Neural progenitor cell (in vitro differentiated cells): ENCODE measurements at places on chromosomes 4 and X.

GRCh38 chr4:36123906-36124305, 120.4 kb downstream of the ARAP2 start:
- H3K36me3 ChIP-seq = no peaks in the 10 kb centered on the region
- H3K27me3 ChIP-seq = no peaks in the 10 kb centered on the region
- no peak overlapping the region for H3K27ac ChIP-seq
- no peak for DNase-seq

GRCh38 chrX:78746496-78746895, 1.0 kb upstream of the LPAR4 start:
- peak overlapping the region; percentile 49 for H3K4me3 ChIP-seq
- H3K36me3 ChIP-seq = no peaks in the 10 kb centered on the region
- DNase-seq = peak; percentile 62
- peak overlapping the region; percentile 83 for H3K27ac ChIP-seq
- peaks cover 37% of the 10 kb centered on the region for H3K4me1 ChIP-seq

- H3K4me3 ChIP-seq = no peak overlapping the region
- H3K27me3 ChIP-seq = no peaks in the 10 kb centered on the region
- H3K27ac ChIP-seq = no peak overlapping the region
- no peak for DNase-seq
- no peaks in the 10 kb centered on the region for H3K4me1 ChIP-seq
- H3K36me3 ChIP-seq = no peaks in the 10 kb centered on the region
Observed at GRCh38 chrX:105120463-105120862, 100.0 kb downstream of the TEX13A start.

GRCh38 chr4:54971474-54971950, 153.9 kb downstream of the KDR start:
- H3K27ac ChIP-seq = no peak overlapping the region
- H3K4me3 ChIP-seq = no peak overlapping the region
- DNase-seq = peak; percentile 60
- H3K27me3 ChIP-seq = peaks cover 5% of the 10 kb centered on the region

GRCh38 chrX:115687595-115687994, 126.6 kb downstream of the PLS3 start:
- no peaks in the 10 kb centered on the region for H3K36me3 ChIP-seq
- DNase-seq = no peak
- no peak overlapping the region for H3K27ac ChIP-seq
- no peaks in the 10 kb centered on the region for H3K27me3 ChIP-seq
- no peak overlapping the region for H3K4me3 ChIP-seq

- H3K4me1 ChIP-seq = peaks cover 16% of the 10 kb centered on the region
- no peak overlapping the region for H3K27ac ChIP-seq
- peak; percentile 32 for DNase-seq
Observed at GRCh38 chr4:11427121-11427996, 1.3 kb downstream of the HS3ST1 start.

DNA sequence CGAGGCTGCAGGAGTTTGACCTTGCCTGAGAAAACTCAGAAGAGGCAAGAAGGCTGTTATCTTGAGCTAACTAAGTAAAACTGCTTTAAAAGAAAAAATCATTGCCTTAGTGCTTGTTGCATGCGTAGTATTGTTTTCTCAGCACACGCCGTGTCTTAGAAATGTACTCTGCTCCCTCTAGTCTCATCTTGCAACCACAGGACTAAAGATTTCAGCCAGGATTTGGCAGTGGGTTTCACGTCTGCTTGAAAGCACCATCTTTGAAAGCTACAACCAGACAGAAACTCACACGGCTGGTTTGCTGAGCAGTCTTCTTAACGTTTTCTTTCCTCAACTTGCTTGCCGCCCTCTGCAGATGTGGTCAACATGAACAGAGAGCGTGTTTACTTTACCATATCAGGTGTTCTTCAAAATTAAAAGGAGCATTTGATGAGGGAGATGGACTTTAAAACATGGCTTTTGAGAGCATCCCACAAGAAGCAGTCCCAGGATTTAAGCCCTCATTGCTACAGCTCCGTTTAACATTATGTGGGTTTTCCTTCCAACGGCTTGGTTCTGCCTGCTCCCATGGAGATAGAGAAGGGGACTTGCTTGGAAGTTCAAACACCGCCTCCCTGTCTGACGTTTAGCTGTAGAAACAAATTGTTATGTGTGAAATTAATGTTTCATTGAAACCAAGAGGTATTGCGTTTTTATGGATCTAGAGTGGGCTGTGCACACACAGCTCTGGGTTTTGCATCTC, 3.4 kb downstream of the SORCS2 start:
- H3K4me1 ChIP-seq = peaks cover 31% of the 10 kb centered on the region
- DNase-seq = no peak
- H3K36me3 ChIP-seq = no peaks in the 10 kb centered on the region
- H3K27ac ChIP-seq = no peak overlapping the region

GRCh38 chr4:61462451-61463326, 262.6 kb downstream of the ADGRL3 start:
- no peak overlapping the region for H3K4me3 ChIP-seq
- DNase-seq = no peak
- H3K27ac ChIP-seq = no peak overlapping the region
- H3K4me1 ChIP-seq = peaks cover 16% of the 10 kb centered on the region

DNA sequence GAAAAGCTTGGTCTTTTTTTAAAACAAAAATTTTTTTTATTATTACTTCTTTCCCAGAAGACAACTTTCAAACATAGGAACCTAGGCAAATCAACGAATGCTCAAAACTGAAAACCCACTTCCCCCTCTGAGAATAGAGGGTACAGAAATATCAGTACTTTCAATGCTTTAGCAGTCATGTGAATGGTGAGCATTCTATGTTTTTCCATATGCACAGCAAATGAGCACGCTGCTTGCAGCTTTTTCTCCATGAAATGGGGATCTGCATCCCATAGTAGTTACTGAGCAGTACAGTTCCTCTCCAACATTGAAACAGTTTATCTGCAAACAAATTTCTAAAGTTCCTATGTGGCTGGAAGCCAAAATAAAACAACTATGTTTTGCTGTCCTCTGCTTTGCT, 108.4 kb upstream of the BMP2K start:
- no peaks in the 10 kb centered on the region for H3K36me3 ChIP-seq
- H3K27me3 ChIP-seq = no peaks in the 10 kb centered on the region
- DNase-seq = no peak
- peaks cover 6% of the 10 kb centered on the region for H3K4me1 ChIP-seq
- no peak overlapping the region for H3K4me3 ChIP-seq

GRCh38 chr4:31328932-31329331, 608.8 kb downstream of the PCDH7 start:
- no peak overlapping the region for H3K27ac ChIP-seq
- no peaks in the 10 kb centered on the region for H3K36me3 ChIP-seq
- H3K4me1 ChIP-seq = no peaks in the 10 kb centered on the region
- no peak overlapping the region for H3K4me3 ChIP-seq
- no peak for DNase-seq

GRCh38 chr4:163233321-163233720, 66.6 kb upstream of the NAF1 start:
- no peak overlapping the region for H3K4me3 ChIP-seq
- DNase-seq = no peak
- no peak overlapping the region for H3K27ac ChIP-seq
- no peaks in the 10 kb centered on the region for H3K4me1 ChIP-seq

- H3K27ac ChIP-seq = no peak overlapping the region
- H3K4me1 ChIP-seq = no peaks in the 10 kb centered on the region
- H3K4me3 ChIP-seq = no peak overlapping the region
- DNase-seq = no peak
- H3K27me3 ChIP-seq = no peaks in the 10 kb centered on the region
Observed at GRCh38 chrX:1815456-1816175, 200.8 kb downstream of the ASMT start.

DNA sequence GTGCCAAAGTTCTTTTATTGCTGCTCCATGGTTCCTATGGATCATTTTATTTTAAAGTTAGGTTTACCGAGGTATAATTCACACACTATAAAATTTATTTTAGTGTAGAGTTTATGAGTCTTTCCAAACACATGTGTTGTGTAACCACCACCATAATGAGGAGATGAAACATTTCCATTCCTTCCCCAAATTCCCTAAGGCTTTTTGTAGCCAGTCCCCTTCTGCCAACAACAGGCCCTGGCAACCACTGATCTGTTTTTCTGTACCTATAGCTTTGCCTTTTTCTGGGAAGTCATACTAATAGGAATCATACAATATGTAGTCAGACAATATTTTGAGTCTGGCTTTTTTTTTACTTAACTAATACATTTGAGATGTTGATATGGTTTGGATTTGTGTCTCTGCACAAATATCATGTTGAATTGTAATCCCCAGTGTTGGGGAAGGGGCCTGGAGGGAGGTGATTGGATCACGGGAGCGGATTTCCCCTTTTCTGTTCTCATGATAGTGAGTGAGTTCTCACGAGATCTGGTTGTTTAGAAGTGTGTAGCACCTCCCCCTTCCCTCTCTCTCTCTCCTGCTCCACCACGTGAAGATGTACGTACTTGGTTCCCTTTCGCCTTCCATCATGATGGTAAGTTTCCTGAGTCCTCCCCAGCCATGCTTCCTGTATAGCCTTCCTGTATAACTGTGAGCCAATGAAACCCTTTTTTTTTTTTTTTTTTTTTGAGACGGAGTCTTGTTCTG, 59.6 kb upstream of the DHX15 start:
- no peak for DNase-seq
- no peaks in the 10 kb centered on the region for H3K27me3 ChIP-seq
- no peaks in the 10 kb centered on the region for H3K36me3 ChIP-seq
- H3K4me1 ChIP-seq = no peaks in the 10 kb centered on the region
- no peak overlapping the region for H3K27ac ChIP-seq

GRCh38 chrX:55697381-55697780, 20.2 kb upstream of the RRAGB start:
- no peaks in the 10 kb centered on the region for H3K4me1 ChIP-seq
- H3K27me3 ChIP-seq = no peaks in the 10 kb centered on the region
- DNase-seq = no peak
- no peaks in the 10 kb centered on the region for H3K36me3 ChIP-seq
- H3K4me3 ChIP-seq = no peak overlapping the region

- DNase-seq = no peak
- no peaks in the 10 kb centered on the region for H3K36me3 ChIP-seq
- H3K4me1 ChIP-seq = no peaks in the 10 kb centered on the region
- no peak overlapping the region for H3K4me3 ChIP-seq
Observed at GRCh38 chrX:106331606-106332005, 163.5 kb downstream of the PWWP3B start.

DNA sequence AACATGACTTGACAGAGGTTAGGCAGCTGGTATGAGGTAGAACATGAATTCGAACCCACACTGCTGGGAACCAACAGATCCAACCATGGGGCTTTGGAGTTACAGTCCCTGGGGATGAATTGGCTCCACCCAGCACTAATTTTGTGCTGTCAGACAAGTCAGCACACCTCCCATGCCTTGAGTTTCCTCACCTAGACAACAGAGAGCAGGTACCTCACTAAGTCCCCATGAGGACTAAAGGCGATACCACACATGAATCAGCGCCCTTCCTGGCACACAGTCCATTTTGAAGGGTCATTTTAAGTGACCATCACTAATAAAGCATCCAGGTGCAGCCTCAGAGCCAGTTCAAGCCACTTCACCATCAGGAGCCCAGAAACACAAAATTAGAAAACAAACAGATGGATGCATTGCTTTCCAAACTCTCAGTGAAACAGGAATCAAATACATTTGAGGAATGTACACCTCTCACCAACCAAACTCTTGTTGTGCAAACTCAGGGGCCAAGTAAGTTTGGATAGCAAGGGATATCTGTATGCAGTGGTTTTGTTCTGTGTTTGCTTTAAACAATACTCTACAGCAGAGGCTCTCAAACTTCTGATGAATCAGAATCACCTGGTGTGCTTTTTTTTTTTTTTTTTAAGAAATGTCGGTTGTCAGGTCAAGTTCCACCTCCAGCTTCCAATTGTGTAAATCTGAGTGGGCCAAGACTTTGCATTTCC, 10.1 kb downstream of the IDS start:
- H3K27me3 ChIP-seq = no peaks in the 10 kb centered on the region
- H3K4me1 ChIP-seq = no peaks in the 10 kb centered on the region
- no peak overlapping the region for H3K27ac ChIP-seq
- DNase-seq = no peak
- H3K4me3 ChIP-seq = no peak overlapping the region
- no peaks in the 10 kb centered on the region for H3K36me3 ChIP-seq

- no peak overlapping the region for H3K27ac ChIP-seq
- no peak for DNase-seq
- H3K4me1 ChIP-seq = peaks cover 26% of the 10 kb centered on the region
- H3K4me3 ChIP-seq = no peak overlapping the region
- H3K27me3 ChIP-seq = peaks cover 3% of the 10 kb centered on the region
Observed at GRCh38 chr4:52877036-52877435, 14.9 kb downstream of the RASL11B start.

DNA sequence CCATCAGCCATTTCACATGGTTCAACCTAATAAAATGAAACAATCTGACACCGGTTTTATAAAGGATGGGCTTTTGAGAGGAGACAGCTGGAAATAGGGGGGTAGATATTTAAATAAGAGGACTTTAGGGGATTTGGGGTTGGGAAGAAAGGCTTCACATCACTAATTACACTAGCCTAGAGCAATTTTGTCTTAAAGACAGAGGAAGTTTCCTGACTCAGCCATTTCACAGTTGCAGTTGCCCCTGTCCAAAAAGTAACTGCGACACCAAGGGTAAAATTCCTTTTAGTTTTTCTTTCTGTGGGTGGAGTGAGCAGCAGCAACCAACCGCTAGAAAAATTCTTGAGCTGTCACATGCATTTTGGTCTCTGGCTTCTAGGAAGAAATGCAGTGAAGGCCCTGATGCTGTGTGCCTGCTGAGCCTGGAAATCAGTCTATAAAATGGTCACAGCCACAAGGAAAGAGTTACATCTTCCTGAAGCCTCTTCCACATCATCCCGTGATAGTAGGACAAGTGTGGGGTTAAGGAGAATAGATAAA, 233.6 kb downstream of the ZNF674 start:
- H3K4me3 ChIP-seq = no peak overlapping the region
- no peak for DNase-seq
- no peaks in the 10 kb centered on the region for H3K27me3 ChIP-seq
- peaks cover 12% of the 10 kb centered on the region for H3K4me1 ChIP-seq

DNA sequence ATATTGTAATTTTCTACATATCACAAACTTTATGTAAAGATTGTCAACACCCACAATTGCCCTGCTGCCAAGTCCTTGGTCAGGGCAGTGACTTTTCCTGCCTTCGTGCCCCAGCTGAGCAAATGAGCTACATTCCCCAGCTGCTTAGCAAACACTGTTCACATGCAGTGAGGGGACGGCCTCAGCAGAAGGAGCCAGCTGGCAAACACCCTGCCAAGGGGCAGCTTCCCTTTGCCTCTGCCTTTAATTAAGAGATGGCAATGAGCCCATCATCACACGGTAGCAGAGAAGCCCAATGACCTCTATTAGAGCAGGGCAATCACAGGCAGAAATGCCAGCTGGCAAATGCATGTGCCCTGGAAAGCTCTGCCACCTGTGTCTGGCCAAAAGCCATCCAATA, 253.4 kb downstream of the EPHA5 start:
- H3K4me1 ChIP-seq = peaks cover 4% of the 10 kb centered on the region
- DNase-seq = peak; percentile 30
- no peak overlapping the region for H3K4me3 ChIP-seq
- no peaks in the 10 kb centered on the region for H3K27me3 ChIP-seq
- no peak overlapping the region for H3K27ac ChIP-seq
